ENCODE measurements at places on chromosomes 12 and 14. TPM values are rescaled to one million over a fixed set of nuclear protein-coding genes. Genes with fewer than 3 reads are reported as not detected.

Gene DGKA
- 88.5 TPM for total RNA-seq

Gene NPAS3
- not detected for total RNA-seq

Gene LIN7A
- total RNA-seq: not detected

Gene NRXN3
- under 0.01 TPM for total RNA-seq

Gene FGF23
- not detected for total RNA-seq

Gene CLEC9A
- not detected for total RNA-seq

Gene GALNT9
- total RNA-seq: not detected

Gene B3GNT4
- total RNA-seq: 0.53 TPM

Gene AKAP6
- 4.2 TPM for total RNA-seq

Gene OVCH1
- total RNA-seq: 0.26 TPM

Gene SERPINA12
- not detected for total RNA-seq

Gene ABCC9
- 0.79 TPM for total RNA-seq

Gene PIANP
- not detected for total RNA-seq

Gene ACOT4
- 0.26 TPM for total RNA-seq

Gene TGM1
- total RNA-seq: 88.7 TPM

Gene LBHD2
- not detected for total RNA-seq

Gene KRT75
- 7.3 TPM for total RNA-seq

Gene LMNTD1
- total RNA-seq: not detected

Gene FCF1
- total RNA-seq: 39.0 TPM

Gene C12orf42
- total RNA-seq: not detected

Gene CLSTN3
- 9.2 TPM for total RNA-seq

Gene PPP4R4
- 23.8 TPM for total RNA-seq

Data from bronchial epithelial cell (primary cell).